Lung (tissue), 17 donors: ENCODE measurements at places on chromosomes 11 and 22. TPM values are rescaled to one million over a fixed set of nuclear protein-coding genes. Genes with fewer than 3 reads are reported as not detected.

The OR10V1 gene
- total RNA-seq, result not detected

The SSTR3 gene
- total RNA-seq, result 0.11 TPM

The TRIM48 gene
- total RNA-seq, result not detected

The EI24 gene
- 63.6 TPM for total RNA-seq

The MAPK12 gene
- total RNA-seq, result 10.4 TPM

The SLC37A2 gene
- total RNA-seq, result 13.2 TPM

The FOSL1 gene
- total RNA-seq, result 0.43 TPM

The BRSK2 gene
- total RNA-seq, result 0.52 TPM

The ZFPL1 gene
- 34.5 TPM for total RNA-seq

The OR2AG1 gene
- not detected for total RNA-seq

The DERL3 gene
- 6.1 TPM for total RNA-seq
